Esophagus squamous epithelium (tissue), 5 donors: ENCODE measurements at places on chromosomes 3 and 15.

DNA sequence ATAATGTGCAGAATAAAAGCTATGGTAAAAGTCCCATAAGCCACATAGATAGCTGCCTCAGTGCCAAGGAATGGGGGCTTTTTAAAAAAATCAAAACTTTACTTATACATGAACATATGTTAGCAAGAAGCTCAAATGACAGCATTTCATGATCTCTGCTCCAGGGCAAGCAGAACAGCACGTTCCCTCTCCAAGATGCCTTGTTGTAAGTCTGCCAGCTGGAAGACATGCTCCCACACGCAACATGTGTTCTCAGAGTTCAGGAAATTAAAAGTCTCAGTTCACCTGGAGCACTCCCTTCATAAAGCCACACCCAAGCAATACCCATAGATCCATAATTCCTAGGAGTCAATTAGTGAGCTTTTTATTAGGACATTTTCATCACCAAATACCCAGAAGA lies 52.2 kb downstream of the ABI3BP start:
- no peak for DNase-seq

GRCh38 chr15:59237924-59238331 lies 31.3 kb downstream of the LDHAL6B start:
- DNase-seq = no peak

GRCh38 chr3:27713435-27714145 lies 8.5 kb downstream of the EOMES start:
- no peak for DNase-seq

DNA sequence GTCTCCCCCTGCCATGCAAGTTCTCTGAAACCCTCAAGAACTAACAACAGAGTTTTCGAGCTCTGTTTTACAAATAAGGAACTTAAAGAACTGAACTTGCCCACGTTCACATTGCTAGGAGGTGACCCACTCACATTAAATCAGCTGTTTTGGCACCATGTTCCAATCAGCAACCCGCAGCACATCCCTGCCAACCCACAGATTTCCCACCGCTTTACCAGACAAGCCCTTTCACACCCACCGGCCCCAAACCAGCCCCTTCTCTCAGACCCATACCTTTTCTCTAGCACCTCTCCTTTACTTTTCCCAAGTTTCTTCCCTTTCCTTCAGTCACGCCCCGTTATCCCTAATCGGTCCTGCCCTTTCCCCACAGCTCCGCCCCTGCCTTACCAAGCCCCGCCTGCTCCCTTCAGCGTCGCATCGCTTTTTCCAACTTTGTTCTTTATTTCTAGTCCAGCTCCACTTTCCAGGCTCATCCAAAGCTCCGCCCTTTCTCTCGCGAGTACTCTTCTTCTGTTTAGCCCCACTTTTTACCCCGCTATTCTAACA lies 804 bp upstream of the BRPF1 start:
- DNase-seq = no peak

- DNase-seq = no peak
Measured at GRCh38 chr3:186630950-186631641, 9.1 kb upstream of the FETUB start.

- DNase-seq = no peak
Measured at GRCh38 chr3:65439641-65440284, 599.0 kb downstream of the MAGI1 start.

DNA sequence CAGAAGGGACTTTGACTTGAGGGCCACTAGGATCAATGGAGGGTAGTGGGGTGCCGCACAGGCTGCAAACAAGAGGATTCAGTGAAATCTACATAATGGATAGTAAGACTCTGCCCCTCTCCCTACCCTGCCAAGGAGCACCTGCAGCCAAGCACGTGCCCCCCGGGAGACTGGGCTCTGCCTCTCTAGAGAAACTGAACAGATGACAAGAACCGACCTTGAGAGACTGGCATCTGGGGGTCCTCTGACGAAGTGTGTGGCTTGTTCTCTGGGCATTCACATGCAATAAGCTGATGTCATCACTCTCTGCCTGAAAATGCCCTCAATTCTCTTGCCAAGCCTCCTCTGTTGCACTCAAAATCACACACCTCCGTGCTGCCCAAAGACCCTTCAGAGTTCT lies 132.3 kb downstream of the FAM43A start:
- DNase-seq = no peak

- no peak for DNase-seq
Measured at GRCh38 chr3:99434190-99434589, 204.2 kb upstream of the COL8A1 start.

- no peak for DNase-seq
Measured at GRCh38 chr3:165754219-165755007, 82.8 kb downstream of the BCHE start.

DNA sequence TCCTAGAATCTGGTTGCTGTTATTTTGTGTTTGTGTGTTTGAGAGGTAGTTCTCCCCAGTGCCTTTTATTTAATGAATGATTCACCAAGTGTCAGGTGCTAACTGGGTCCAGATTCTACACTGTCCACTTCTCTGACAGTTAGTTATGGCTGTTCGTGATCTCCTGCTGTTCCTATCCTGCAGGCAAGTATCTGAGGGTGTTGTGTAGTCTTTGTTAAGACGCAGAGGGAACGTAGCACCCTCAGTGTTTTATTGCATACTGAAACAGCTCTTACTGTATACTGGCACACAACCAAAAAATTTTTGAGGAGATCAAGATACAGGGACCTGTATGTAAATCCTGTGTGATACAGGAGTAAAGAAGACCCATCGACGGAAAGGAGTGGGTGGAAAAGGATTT lies 1271.3 kb downstream of the ROBO1 start:
- no peak for DNase-seq

DNA sequence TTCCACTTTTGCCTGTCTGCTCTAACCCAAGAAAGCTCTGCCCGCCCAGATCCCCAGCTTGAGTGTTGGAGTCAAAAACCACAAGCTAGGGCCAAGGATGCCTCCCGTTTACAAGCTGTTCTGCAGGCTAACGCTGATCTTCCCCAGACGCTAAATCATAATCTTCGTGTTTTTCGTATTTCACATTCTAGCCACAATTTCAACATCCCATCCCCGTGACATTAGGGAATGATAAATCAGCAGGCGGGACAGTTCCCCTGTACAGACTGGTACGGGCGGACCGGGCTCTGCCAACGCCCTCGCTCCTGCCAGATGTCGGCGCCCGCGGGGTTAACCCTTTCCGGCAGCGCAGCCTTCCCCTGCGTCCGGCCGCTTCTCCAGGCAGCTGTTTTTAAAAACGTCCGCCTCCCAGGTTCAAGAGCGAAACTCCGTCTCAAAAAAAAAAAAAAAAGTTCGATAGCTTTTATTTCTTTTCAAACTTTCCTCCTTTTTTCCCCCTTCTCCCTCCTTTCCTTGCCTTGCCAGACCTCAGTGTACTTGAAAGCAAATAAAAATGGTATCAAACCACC lies 81.0 kb upstream of the BNC1 start:
- no peak for DNase-seq

DNA sequence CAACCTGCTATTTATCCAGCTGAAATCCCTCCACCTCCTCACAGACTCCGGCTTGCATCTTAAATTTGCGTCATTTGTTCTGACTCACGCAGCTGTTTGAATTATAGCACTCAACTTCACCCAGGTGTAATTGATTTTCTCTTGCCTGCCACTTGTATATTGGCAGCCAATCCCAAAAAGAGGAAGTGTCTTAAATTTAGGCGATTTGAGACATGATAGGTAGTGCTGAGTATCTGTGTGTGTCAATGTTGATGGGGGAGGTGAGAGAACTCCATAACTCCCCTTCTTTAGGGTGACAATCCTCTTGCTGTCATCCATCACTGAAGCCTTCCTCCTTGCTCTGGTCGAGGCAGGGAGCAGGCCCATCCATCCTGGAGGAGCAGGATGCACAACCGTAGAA lies 77.2 kb upstream of the TPRG1 start:
- DNase-seq = no peak

DNA sequence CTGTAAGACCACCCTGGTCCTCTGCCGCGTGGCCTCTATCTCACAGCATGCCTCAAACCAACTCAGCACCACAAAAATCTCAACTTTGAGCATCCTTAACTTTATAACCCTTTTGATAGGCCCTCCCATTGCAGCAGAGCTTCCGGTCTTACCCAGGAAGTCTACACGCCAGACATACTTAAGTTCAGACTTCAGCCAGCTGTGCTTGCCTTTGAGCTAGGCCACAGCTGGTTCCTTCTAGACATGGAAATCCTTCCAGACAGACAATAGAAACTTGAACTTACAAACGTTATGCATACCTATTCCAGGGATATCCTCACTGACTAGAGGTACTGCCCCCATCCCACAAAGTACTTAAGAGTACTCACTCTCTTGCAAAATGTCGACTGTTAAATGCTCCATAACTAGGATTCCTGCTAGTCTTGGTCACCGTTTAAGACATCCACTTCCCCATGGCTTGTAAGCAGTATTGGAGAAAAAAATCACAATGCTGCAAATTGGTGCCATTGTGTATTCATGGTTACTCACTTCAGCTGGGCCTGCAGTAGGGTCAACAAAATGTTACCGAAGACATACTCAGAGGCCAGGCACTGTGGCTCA lies 183.5 kb downstream of the TBL1XR1 start:
- DNase-seq = no peak

GRCh38 chr3:136802481-136802996 lies 16.4 kb upstream of the SLC35G2 start:
- no peak for DNase-seq

DNA sequence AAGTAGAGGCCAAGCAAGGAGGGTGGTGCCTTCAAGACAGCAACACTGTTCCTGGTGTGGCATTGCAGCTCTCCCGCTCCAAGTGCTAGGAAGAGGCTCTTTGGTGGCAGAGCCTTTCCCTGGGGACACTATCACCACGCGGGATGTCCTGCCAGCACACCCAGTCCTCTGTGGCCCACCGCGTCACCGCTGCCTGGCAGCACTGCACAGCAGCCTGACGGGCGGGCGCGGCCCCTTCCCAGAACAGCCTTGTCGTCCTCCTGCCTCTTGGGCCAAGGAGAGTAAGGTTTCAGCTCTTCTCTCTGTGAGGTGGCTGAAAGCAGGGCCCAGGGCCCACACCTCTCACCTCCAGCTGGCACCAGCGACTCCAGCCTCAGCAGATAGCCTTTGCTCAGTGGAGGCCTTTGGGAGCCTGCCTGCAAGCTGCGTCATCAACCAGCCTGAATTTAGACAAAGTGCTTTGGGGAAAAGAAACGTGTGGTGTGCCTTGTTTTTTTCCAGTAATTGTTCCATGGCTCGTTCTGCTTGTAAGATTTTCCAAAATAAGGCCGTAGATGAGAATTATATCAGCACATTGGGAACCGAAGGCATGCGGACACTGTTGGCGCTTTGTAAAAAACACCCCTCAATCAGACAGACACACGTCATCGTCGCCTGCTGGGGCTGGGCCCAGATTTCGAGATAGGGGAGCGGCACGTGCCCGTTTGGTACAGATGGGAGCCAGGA lies 65.0 kb downstream of the AAGAB start:
- no peak for DNase-seq

DNA sequence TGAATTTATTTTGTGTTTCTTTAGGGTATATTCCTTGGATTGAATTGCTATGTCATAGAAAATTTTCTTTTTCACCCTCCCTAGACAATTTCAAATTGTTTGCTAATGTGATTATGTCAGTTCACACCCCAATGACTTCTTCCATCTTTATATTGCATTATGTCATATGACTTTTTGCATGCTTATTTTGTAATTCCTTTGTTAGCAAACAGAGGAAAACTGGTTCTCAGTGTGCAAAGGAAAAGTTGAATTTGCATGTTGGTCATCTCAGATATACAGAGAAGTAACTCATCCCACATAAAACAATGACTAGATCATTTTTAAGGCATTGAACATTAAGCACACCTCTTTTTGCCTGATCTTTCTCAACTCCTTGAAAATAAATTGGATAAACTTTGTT lies 3.3 kb upstream of the RNF13 start:
- no peak for DNase-seq

- DNase-seq = no peak
Measured at GRCh38 chr3:86738684-86739083, 252.3 kb downstream of the VGLL3 start.

- no peak for DNase-seq
Measured at GRCh38 chr15:101435761-101436160, 53.7 kb downstream of the PCSK6 start.

DNA sequence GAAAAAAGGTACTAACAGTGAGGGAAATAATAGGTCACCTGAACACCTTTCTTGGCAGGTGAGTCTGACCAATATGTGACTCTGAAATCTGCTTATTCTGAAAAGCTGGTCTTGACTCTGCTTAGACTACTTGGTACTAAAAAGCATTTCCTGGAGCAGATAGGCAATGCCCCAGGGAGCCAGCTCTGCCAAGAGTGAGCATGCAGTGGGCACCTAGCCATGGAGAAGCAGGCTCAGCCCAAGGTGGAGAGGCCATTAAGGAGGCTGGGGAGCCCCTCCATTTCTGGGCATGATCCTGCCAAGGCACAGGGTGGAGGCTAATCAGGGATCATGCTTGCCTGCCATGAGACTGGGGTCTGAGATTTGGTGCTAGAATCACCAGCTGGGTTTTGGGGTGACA lies 1.6 kb upstream of the LTF start:
- no peak for DNase-seq

- DNase-seq = no peak
Measured at GRCh38 chr3:176873261-176873660, 324.0 kb downstream of the TBL1XR1 start.

GRCh38 chr3:42739401-42740158 lies 33.5 kb downstream of the CCDC13 start:
- DNase-seq = no peak

GRCh38 chr15:48579945-48580671 lies 65.4 kb downstream of the FBN1 start:
- DNase-seq = no peak

- DNase-seq = no peak
Measured at GRCh38 chr3:127814325-127814781, 8.0 kb downstream of the MGLL start.

DNA sequence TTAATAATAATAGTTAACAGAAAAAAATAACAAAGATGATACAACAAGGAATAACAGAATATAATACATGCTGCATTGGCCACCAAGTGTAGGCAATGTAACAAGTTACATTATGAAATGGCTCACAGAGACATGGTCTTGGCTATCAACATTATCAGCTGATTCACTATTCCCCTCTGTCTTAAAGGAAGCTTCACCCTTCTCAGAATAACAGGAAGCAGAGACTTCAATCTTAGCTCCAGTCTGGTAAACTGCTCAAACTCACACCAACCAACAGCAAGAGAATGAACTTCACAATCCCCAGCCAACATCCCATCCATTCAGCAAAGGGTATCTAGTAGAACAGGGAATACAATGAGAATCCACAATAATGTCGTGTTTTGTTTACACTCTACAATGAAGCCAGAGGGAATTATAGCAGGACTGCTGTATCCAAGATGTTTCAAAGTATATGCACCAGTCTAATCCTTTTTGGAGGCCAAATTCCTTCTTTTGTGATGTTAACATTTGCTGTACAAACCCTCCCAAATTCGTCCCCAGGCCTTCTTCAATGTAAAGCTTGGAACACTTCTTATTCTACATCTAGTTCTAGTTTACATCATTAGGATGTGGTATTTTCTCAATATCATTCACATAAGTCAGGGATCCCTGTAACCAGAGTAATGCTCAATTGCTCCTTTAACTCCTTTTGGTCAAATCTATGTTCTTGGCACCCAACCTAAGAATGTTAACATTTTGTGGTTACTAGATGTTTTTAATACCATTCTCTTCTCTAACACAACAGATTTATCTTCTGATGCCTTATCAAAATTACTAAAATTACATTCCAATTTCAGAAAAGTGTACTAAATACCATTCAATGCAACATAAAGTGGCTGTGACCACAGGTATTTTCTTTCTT lies 52.4 kb upstream of the CMSS1 start:
- no peak for DNase-seq
